Neural crest cell (in vitro differentiated cells): ENCODE measurements at places on chromosomes 2 and 18.

GRCh38 chr2:239468491-239469105 lies 67.8 kb upstream of the HDAC4 start:
- H3K4me1 ChIP-seq: peaks cover under 1% of the 10 kb centered on the region
- no peak overlapping the region for H3K27ac ChIP-seq

- peaks cover 7% of the 10 kb centered on the region for H3K4me1 ChIP-seq
- no peak overlapping the region for H3K27ac ChIP-seq
- H3K4me3 ChIP-seq: no peak overlapping the region
- DNase-seq: no peak
Observed at GRCh38 chr2:40364151-40364874, 87.6 kb downstream of the SLC8A1 start.

GRCh38 chr2:39266139-39266805 lies 22.5 kb upstream of the CDKL4 start:
- H3K4me3 ChIP-seq: no peak overlapping the region
- DNase-seq: no peak
- no peak overlapping the region for H3K27ac ChIP-seq

- H3K4me3 ChIP-seq: no peak overlapping the region
- peaks cover 5% of the 10 kb centered on the region for H3K4me1 ChIP-seq
- no peak overlapping the region for H3K27ac ChIP-seq
- H3K36me3 ChIP-seq: no peaks in the 10 kb centered on the region
- no peaks in the 10 kb centered on the region for H3K27me3 ChIP-seq
Observed at GRCh38 chr2:133833746-133834145, 265.5 kb upstream of the NCKAP5 start.

DNA sequence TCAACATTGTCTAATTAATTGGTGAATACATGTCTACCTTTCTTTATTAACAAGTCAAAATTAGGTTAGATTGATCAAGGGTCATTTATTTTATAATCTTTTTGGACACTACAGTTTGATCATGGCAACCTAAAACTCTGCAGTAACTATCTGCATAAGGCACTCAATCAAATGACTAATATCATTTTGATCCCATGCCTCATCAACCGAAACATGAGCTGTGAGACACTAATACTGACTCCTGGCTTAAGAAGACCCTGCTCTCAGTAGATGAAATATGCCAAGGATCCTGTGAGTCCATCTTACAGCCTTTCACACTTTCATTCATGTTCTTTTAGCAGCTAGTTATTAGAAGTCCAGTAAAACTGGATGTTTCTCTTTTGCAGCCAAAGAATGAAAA lies 169.4 kb upstream of the CAVIN2 start:
- H3K4me3 ChIP-seq: no peak overlapping the region
- H3K27ac ChIP-seq: no peak overlapping the region
- no peaks in the 10 kb centered on the region for H3K27me3 ChIP-seq
- H3K36me3 ChIP-seq: no peaks in the 10 kb centered on the region

DNA sequence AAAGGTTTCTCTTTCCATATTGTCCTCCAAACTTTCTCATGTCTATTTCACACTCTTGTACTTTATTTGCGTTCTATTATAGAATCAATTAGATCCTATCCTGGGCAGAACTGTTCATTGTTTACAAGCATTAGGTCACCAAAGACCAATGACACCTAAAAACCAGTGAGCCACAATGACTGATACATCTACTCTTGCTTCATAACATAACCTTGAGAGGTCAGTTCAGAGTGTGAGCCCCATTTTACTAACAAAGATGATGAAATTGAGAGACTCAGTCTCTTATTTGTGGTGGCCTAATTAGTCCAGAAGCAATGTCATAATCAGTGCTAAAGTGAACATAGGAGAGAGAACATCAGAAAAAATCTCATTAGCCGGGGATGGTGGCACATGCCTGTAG lies 248.9 kb upstream of the RBBP8 start:
- H3K36me3 ChIP-seq: peaks cover 3% of the 10 kb centered on the region
- peaks cover 9% of the 10 kb centered on the region for H3K27me3 ChIP-seq
- H3K4me1 ChIP-seq: no peaks in the 10 kb centered on the region
- H3K27ac ChIP-seq: no peak overlapping the region

- no peaks in the 10 kb centered on the region for H3K27me3 ChIP-seq
- H3K4me1 ChIP-seq: peaks cover 51% of the 10 kb centered on the region
- no peaks in the 10 kb centered on the region for H3K36me3 ChIP-seq
- DNase-seq: peak; percentile 9
Observed at GRCh38 chr2:151827564-151828142, 568 bp downstream of the ARL5A start.

- H3K36me3 ChIP-seq: no peaks in the 10 kb centered on the region
- peaks cover 29% of the 10 kb centered on the region for H3K4me1 ChIP-seq
- H3K4me3 ChIP-seq: no peak overlapping the region
- no peak overlapping the region for H3K27ac ChIP-seq
- no peak for DNase-seq
Observed at GRCh38 chr2:9164112-9164608, 42.5 kb upstream of the ASAP2 start.

DNA sequence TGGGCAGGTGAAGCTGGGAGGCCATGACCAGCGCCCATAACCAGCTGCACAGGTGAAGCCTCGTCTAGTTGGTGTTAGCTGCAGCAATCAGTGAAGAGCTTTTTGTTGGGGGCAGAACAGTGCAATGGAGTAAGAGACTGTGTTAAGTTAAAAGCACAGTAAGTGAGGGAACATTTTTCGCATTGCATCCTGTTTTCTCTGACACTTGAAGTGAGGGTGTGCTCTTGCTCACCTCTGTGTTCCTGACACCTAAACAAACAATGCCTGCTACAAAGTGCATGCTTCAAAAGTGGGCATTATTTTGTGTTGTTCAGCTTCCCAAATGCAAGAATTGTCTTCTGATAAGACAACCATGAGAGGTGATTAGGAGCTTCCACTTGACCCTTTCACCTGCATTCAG lies 324.0 kb upstream of the ACVR2A start:
- no peak overlapping the region for H3K27ac ChIP-seq
- peaks cover 2% of the 10 kb centered on the region for H3K36me3 ChIP-seq
- H3K4me3 ChIP-seq: no peak overlapping the region

- peaks cover 15% of the 10 kb centered on the region for H3K36me3 ChIP-seq
- H3K4me3 ChIP-seq: no peak overlapping the region
- peaks cover 26% of the 10 kb centered on the region for H3K4me1 ChIP-seq
- no peak overlapping the region for H3K27ac ChIP-seq
- DNase-seq: no peak
- no peaks in the 10 kb centered on the region for H3K27me3 ChIP-seq
Observed at GRCh38 chr2:204896146-204896545, 350.9 kb downstream of the PARD3B start.

- H3K36me3 ChIP-seq: no peaks in the 10 kb centered on the region
- H3K4me3 ChIP-seq: no peak overlapping the region
- no peak for DNase-seq
- no peaks in the 10 kb centered on the region for H3K4me1 ChIP-seq
Observed at GRCh38 chr2:173770947-173771678, 194.1 kb downstream of the SP3 start.

DNA sequence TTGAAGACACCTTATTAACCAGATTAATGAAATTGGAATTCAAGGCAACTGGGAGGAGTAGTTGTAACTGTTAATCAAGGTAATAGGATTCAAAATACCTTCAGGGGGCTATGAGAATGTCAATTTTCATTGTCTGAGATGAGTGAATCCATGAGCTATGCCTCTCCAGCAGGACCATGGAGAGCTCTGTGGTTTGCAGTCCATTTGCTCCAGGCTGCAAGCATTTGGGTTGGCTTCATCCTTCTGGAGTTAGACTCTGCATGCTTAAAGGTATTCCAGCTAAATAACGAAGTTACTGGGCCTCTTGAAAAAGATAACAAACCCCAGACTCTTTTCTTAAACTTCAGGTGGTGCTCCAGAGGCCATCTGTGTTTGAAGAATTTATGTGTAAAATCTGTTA lies 207.1 kb upstream of the SLC8A1 start:
- peaks cover 11% of the 10 kb centered on the region for H3K27me3 ChIP-seq
- no peaks in the 10 kb centered on the region for H3K4me1 ChIP-seq
- no peak for DNase-seq
- H3K27ac ChIP-seq: no peak overlapping the region

DNA sequence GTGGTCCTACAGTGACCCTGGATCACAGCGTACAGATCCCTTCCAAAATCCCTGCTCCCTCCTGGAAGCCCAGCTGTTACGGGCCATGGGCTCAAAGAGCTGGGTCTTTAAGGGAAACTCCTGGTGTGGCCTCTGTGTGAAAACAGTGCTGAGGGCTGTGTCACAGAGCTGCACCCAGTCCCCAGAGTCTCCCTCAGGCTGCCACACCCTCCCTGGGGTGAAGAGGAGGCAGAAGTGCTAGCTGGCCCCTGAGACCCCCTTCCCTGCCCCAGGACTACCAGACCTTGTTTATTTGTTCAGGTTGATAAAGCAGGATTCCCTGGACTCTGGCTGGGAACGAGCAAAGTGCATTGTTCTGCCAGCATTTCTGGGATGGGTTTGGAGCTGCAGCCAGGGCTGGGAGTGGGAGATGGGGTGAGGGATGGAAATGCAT lies 7.7 kb downstream of the ATOH8 start:
- peaks cover 57% of the 10 kb centered on the region for H3K4me1 ChIP-seq
- peaks cover 2% of the 10 kb centered on the region for H3K27me3 ChIP-seq
- DNase-seq: no peak
- no peak overlapping the region for H3K27ac ChIP-seq
- H3K4me3 ChIP-seq: no peak overlapping the region

DNA sequence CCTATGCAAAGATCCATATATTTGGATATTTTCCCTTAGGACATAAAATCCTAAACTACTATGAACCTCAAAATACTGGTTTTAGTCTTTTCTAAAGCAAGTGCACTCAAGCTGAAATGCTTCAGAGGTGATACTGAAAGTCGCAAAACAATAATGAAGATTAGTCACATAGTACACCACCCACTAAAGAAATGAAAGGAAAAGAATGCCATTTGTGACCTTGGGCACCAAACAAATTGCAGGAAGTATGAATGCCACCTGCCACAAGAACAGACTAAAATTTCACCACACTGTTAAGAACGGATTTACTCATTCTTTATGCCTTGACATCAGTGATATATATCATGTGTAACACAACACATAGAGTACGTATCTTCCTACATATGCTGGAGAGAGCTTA lies 161.5 kb downstream of the ZNF521 start:
- peaks cover 40% of the 10 kb centered on the region for H3K4me1 ChIP-seq
- no peak overlapping the region for H3K27ac ChIP-seq
- H3K4me3 ChIP-seq: no peak overlapping the region
- no peaks in the 10 kb centered on the region for H3K27me3 ChIP-seq
- no peaks in the 10 kb centered on the region for H3K36me3 ChIP-seq

DNA sequence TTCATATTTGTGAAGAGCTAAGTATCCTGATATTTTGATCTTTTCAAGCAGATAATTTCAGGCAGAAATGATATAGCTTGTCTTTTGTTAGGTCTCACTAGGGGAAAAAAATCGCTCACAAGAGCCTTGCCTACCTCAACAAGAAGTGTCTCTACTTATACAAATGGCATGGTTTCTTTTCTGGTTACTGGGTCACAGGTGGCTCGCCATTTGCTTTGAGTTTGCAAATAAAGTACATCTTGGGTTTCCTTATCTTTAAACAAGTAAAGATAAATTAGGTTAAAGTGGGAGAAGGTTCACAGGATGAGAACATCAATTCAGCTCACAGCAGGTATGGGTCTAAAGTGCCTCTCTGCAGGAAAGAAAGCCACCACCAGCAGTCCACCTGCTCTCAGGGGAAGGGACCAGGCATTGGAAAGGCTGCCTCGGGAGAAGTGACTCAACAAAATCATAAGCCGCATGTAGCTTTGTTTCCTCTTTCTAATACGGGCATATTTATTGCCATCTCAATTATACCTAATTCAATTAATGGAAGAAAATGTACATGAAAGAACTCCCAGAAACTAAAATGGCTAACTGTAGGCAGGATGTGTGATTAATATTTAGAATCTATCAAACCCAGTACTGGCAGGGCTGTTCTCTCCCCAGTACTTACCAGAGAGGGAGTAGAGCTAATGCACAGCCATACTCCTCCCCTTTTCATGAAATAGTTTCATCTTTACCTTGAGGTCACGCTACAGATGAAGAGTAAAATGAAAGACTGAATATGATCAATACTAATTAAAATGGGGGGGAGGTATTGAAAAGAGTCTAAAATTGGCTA lies 28.3 kb downstream of the CDC42EP3 start:
- H3K27me3 ChIP-seq: no peaks in the 10 kb centered on the region
- no peak overlapping the region for H3K27ac ChIP-seq
- peaks cover 43% of the 10 kb centered on the region for H3K36me3 ChIP-seq
- peaks cover 25% of the 10 kb centered on the region for H3K4me1 ChIP-seq
- DNase-seq: no peak

- H3K27ac ChIP-seq: peak overlapping the region; percentile 22
- no peak overlapping the region for H3K4me3 ChIP-seq
- no peaks in the 10 kb centered on the region for H3K36me3 ChIP-seq
- no peaks in the 10 kb centered on the region for H3K27me3 ChIP-seq
Observed at GRCh38 chr2:141187075-141187439, 943.8 kb downstream of the LRP1B start.

DNA sequence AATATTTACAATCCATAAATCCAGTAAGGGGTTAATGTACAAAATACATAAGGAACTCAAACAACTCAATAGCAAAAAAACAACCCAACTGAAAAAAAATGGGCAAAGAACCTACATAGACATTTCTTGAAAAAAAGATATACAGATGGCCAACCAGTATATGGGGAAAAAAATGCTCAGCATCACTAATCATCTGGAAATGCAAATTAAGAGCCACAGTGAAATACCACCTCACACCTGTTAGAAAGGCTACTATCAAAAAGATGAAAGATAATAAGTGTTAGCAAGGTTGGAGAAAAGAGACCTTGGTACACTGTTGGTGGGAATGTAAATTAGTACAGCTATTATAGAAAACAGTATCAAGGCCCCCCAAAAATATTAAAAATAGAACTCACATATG lies 14.6 kb downstream of the AP1S3 start:
- no peaks in the 10 kb centered on the region for H3K27me3 ChIP-seq
- no peak overlapping the region for H3K4me3 ChIP-seq
- peaks cover 3% of the 10 kb centered on the region for H3K36me3 ChIP-seq

DNA sequence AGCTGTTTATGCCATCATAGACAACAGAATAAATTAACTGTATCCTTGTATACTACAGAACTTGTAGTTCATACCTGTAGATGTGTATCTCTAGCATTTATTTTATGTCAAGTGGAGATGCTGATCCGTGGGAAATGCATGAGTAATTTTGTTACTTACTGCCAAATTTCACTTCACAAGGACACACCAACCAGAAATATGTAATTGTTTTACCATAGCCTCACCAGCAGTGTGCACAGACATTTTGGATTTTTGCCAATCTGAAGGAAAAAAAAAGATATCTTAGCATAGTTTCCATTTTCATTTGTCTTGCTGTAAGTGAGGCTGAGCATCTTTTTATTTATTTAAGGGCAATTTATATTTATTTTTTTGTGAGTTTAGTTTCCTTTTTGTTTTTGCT lies 265.1 kb upstream of the OSR1 start:
- no peak overlapping the region for H3K4me3 ChIP-seq
- no peak overlapping the region for H3K27ac ChIP-seq
- DNase-seq: no peak
- H3K27me3 ChIP-seq: peaks cover 12% of the 10 kb centered on the region

- peaks cover 10% of the 10 kb centered on the region for H3K4me1 ChIP-seq
- no peaks in the 10 kb centered on the region for H3K36me3 ChIP-seq
- H3K27me3 ChIP-seq: peaks cover 49% of the 10 kb centered on the region
- DNase-seq: no peak
- no peak overlapping the region for H3K4me3 ChIP-seq
- H3K27ac ChIP-seq: no peak overlapping the region
Observed at GRCh38 chr2:71063216-71063615, 5.2 kb upstream of the NAGK start.
